Transverse colon (tissue), 4 donors: ENCODE measurements at places on chromosomes 6 and 20.

GRCh38 chr6:14380901-14381828, 263.6 kb downstream of the CD83 start:
- DNase-seq = no peak

DNA sequence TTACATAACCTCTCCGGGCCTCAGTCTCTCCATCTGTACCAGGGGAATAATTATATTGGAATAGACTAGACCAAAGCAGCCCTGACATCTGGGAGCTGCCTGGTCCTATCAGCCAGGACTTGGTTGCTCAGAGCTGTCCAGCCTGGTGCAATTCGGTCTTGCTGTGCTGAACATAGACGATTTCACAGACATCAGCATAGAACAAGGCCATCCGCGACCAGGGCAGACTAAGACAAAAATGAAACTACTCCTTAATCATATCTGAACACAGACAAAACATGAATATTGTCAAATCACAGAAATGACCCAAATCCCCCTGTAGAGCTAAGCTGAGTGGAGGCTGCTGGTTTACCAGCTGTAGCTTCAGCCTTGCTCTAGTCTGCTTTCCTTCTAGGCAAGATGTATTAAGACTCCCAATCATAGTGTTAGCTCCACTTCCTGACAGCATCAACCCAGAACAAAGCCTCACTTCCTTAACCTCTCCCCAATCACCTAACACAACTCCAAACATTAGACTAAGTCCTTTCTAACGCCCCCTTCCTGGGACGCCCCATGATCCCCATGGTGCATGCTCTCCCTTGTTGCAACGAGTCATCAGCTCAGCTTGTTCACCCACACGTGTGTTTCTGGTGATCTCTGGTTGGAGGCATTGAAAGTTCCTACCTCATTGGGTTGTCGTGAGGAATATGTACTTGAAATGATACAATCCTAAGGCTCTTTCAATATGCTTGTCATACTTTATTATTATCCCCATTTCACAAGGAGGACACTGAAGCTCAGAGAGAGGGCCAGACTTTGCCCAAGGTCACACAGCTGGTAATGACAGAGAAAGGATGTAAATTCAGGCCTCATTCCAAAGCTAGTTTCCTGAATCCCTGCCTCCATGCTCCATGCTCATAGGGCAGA, 3.5 kb upstream of the MAPK13 start:
- DNase-seq = no peak

- no peak for DNase-seq
Measured at GRCh38 chr6:21828704-21829103, 235.2 kb downstream of the SOX4 start.

DNA sequence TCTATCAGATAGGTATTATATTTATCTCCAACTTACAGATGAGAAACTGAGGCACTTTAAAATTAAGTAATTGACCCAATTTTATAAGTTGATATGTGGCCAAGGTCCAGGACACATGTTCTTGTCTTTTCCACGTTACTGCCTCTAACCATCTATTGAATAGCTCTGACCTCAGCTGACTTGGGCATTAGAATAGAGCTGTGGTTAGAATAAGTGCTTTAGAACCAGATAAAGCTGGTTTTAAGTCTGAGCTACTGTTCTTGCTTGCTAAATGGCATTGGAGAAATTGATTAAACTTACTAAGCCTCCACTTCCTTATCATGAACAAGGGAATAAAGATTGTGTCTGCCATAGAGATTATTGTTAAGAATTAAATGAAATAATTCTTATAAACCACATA, 147.8 kb upstream of the DTNBP1 start:
- DNase-seq = no peak

DNA sequence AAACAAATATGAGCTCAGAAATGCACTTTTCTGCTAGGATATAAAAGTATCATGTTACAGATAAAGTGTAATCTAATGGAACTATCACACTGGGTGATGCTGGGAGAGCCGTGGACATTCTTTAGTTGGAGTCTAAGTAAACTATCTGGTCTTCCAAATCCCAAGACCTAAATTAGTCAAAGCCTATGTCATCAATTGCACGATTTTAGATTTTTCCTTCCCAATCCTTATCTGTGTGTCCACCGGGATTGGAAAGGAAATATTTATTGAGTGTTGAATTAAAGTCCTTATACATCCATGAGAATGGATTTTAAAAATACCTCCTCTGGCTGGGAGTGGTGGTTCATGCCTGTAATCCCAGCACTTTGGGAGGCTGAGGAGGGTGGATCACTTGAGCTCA, 19.6 kb upstream of the MRAP2 start:
- no peak for DNase-seq

DNA sequence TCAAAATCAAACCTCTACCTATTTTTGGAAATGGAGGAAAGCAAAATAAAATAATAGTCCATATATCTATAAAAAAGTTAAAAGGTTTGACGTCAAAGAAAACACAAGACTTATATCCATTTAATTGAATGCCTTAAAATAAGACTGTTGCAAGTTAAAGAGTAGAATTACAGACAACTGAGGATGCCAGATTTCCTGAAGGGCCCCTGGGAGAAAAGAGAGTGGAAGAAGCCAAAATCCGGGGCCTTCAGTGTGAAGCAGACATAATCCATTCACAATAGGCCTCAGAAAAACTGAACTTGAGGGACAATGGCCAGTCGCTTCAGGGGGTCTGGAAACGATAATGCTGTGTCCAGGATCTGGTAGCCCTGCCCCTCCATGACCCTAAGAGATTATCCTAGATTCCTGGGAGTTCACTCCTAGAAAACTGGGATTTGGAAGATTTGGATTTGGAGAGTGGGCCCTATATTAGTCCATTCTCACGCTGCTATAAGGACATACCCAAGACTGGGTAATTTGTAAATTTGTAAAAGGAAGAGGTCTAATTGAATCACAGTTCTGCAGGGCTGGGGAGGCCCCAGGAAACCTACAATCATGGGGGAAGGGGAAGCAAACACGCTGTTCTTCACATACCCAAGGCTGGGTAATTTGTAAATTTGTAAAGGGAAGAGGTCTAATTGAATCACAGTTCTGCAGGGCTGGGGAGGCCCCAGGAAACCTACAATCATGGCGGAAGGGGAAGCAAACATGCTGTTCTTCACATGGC, 94.0 kb upstream of the SLC2A12 start:
- DNase-seq = no peak

GRCh38 chr6:6395581-6396197, 75.2 kb upstream of the F13A1 start:
- DNase-seq = no peak

GRCh38 chr6:94215552-94215951, 796.2 kb upstream of the EPHA7 start:
- DNase-seq = no peak

- no peak for DNase-seq
Measured at GRCh38 chr20:43835944-43836508, 78.6 kb upstream of the TOX2 start.

GRCh38 chr6:170290296-170291128, at the start of gene DLL1:
Gene DLL1, minus strand, starts transcription at chr6:170291078. Its CDS starts 939 bp downstream, at chr6:170290139.
- DNase-seq = peak; percentile 40

DNA sequence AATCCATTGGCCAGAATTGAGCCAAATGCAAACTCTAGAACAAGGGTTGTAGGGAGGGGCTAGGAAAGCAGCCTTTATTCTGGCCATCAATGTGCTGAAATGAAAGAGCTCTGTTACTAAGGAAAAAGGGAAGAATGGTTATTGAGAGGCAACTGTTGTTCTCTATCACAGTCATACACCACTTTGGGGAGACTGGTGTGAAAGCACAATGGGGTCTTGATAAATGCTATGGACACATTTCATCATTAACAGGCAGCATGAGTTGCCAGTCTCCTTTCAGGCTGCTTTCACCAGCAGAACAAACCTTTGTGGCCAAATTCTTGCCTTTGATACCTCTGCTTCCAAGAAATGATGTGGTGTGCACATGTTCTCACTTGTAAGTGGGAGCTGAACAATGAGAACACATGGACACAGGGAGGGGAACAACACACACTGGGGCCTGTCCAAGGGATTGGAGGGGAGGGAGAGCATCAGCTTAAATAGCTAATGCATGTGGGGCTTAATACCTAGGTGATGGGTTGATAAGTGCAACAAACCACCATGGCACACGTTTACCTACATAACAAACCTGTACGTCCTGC, 86.2 kb downstream of the CDS2 start:
- no peak for DNase-seq

DNA sequence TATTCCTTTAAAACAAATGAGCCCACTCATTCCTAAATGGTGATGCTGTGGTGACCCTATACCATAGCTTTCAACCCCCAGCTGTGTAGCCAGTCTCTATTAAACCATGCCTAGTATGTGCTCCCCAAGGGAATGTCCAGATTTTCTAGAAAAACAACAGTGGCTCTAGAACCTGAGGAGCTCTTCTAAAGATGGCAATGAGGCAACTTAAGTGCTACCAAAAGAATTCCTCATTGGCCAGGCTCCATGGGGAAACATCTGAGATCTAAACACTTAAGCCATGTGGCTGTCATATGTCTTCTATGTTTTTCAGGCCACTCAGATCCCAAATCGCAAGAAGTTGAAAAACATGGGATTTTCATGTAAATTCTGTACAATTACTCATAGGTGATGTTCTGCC, 191.0 kb downstream of the TPBG start:
- no peak for DNase-seq

- DNase-seq = no peak
Measured at GRCh38 chr6:6780231-6780630, 191.7 kb downstream of the LY86 start.

DNA sequence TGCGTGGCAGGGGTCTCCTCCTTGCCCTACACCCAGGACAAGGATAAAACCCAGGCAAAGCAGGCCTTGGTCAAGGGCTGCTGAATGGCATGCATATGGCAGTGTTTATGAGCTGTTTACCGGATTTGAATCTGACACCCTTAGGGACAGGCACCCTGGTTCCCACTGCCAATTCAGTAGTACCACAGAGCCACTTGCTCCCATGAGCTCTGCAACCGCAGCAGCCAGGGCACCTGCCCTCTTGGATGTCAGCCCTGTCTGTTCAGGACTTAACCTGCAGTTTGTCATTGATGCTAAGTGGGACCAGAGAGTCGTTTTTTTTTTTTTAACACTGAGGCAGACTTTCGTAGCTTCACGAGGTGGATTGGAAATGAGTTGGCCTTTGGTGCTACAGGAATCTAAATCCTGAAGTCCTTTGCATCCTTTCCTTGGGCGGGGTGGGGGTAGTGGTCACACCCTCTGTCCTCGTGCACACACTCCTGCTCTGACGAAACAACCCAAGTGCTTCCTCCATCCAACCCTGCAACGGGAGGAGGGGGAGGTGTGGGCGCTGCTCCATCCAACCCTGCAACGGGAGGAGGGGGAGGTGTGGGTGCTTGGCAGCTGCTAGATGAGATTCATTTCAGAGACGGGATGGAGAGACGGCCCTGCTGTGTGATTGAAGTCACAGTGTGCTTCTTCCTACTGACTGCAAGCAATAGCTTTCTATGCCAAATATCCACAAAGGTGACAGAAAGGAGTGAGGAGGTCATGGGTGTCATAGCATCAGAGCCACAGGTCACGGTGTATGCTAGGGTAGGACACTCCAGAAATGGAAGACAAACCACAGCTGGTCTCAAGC, 166.5 kb downstream of the SMOC2 start:
- DNase-seq = no peak

- no peak for DNase-seq
Measured at GRCh38 chr6:37628611-37629320, 68.9 kb downstream of the MDGA1 start.

GRCh38 chr20:57319584-57319983, 10.0 kb upstream of the SPO11 start:
- no peak for DNase-seq

DNA sequence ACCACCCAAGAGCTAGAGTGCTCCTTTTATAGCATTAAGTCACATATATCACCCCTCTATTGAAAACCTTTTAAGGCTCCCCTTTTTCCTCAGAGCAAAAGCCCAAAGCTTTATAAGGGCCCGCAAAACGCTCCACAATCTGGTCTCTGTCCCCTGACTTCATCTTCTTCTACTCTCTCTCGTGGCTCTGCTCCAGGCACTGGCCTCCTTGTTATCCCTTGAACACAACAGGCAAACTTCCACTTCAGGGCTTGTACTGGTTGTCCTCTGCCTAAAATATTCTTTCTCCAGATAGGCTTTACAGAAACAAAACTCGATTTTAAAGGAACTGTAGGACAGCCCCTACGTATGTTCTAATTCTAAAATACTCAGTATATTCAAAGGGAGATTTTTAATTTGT, 44.0 kb upstream of the SPDEF start:
- no peak for DNase-seq
